Esophagus squamous epithelium (tissue), 5 donors: ENCODE measurements at places on chromosomes 11 and 22.

DNA sequence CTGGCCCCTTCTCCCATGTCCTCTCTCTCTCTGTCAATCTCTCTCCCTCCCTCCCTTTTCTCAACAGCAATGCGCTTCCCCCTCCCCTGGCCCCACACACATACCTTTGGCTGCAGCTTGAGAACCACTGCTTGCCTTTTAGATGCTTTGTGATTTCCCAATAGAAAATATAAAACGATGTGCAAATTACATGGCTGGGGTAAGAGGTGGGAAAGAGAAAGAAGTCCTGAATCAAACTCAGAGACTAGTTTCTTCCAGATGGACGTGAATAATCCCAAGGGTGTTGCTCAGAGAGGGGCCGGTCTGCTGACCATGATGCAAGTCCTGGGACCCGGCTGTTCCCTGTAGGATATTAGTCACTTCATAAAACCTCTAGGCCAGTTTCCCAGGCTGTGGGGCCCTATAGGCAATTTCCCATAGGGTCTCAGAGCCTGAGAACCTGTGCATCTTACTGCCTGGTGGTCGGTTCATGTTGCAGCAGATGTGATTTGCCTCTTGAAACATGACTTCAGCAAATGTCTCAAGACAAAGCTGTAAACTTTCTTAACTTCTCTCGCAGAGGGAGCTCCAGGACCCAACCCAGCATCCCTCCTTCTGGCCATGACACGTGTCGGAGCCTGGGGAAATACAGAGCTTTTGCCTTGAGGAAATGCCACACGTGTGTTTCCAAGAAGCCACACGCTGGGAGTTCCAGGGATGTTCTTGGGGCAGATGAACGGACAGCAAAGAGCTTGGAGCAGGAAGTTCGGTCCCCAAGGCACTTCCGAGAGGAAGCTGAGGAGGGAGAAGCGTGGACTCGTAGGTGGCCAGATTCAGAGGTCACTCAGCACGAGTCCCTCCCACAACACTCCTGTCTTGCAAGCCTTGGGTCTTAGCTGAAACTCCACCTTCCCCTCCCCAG lies 34.5 kb upstream of the ETS1 start:
- H3K36me3 ChIP-seq = no peaks in the 10 kb centered on the region
- no peak for DNase-seq
- H3K4me1 ChIP-seq = no peaks in the 10 kb centered on the region
- no peaks in the 10 kb centered on the region for H3K27me3 ChIP-seq
- no peak overlapping the region for H3K27ac ChIP-seq
- H3K4me3 ChIP-seq = no peak overlapping the region

- H3K4me1 ChIP-seq = no peaks in the 10 kb centered on the region
- no peak overlapping the region for H3K27ac ChIP-seq
- DNase-seq = no peak
- H3K27me3 ChIP-seq = no peaks in the 10 kb centered on the region
- H3K4me3 ChIP-seq = no peak overlapping the region
Observed at GRCh38 chr11:22780952-22781593, 48.5 kb downstream of the SVIP start.

GRCh38 chr11:64230985-64231365 lies 627 bp downstream of the DNAJC4 start:
- H3K4me1 ChIP-seq = peaks cover 36% of the 10 kb centered on the region
- no peak for DNase-seq
- peak overlapping the region; percentile 97 for H3K27ac ChIP-seq
- no peaks in the 10 kb centered on the region for H3K36me3 ChIP-seq
- H3K27me3 ChIP-seq = no peaks in the 10 kb centered on the region

- DNase-seq = no peak
- H3K27ac ChIP-seq = no peak overlapping the region
- H3K4me1 ChIP-seq = peaks cover 6% of the 10 kb centered on the region
- no peak overlapping the region for H3K4me3 ChIP-seq
- H3K36me3 ChIP-seq = no peaks in the 10 kb centered on the region
Observed at GRCh38 chr22:40519284-40519947, 117.1 kb downstream of the MRTFA start.

DNA sequence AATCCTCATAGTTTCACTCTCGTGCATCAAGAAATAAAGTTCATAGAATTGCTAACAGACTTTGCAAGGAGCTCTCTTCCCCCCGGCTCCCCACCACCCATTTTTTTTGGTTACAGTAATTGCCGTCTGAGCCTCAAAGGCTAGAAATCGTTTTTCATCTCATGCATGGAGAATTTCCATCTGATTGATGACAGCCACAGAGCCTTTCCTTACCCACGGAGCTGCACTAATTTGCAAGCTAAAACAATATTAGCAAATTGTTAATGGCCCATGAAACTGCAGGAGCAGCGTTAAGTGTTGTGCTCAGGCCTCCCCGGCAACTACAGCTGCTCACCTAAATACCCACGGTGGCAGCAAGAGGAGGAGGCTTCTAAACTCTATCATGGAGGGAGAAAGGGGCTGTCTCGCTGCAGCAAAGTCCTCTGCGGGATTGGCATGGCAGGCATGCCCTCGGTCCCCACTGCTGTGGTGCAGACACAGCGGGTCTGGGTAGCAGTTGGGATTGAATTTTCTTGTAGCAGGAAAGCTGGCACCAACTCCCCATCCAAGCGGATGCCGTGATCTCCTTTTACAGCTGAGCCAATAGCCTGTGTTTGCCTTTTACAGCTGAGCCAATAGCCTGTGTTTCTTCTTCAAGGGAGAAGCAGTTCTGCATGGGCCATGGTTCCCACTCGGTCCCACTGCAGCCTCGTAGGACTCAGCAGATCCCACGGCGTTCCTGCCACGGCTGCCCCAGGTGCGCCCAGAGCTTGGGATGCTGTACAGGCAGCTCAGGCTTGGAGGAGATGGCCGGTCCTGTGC lies 412.3 kb downstream of the BRD1 start:
- no peak overlapping the region for H3K4me3 ChIP-seq

DNA sequence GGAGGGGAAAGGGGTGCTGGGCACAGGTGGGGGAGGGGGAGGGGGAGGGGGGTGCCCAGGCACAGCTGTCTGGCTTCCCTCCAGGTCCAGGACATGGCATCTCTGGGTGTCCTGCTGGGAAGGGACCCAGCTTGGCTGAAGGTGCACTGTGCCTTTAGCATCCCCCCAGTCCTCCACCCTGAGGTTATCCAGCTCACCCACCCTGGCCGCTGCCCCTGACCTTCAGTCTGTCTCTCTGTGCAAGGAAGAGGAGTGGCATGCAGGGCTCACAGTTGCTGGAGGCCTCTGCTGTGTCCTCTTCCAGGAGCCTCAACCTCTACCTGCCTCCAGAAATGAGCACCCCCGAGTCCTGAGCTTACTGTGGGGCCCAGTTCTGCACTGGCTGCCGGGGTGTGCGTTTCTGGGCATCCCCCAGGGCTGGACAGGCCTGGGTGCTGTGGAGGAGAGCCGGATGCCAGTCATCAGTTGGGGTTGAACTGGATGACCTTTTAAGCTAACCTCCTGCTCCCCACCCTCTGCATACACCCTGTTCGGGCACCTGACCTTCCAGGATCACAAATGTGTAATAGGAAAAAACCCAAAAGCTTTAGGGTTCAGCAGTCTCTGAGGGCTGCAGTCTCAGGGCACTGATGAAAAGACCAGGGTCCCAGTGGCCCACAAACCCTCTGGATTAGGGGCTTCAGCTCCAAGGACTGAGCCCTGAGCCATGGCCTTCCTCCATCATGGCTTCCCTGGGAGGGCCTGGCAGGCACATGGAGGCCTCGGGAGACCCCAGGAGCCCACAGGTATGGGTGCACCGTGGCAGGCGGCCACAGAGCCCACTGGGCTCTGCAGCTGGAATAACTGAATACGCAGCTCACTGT lies 9.6 kb upstream of the CTSD start:
- H3K4me3 ChIP-seq = no peak overlapping the region
- no peaks in the 10 kb centered on the region for H3K36me3 ChIP-seq
- H3K27ac ChIP-seq = peak overlapping the region; percentile 76

DNA sequence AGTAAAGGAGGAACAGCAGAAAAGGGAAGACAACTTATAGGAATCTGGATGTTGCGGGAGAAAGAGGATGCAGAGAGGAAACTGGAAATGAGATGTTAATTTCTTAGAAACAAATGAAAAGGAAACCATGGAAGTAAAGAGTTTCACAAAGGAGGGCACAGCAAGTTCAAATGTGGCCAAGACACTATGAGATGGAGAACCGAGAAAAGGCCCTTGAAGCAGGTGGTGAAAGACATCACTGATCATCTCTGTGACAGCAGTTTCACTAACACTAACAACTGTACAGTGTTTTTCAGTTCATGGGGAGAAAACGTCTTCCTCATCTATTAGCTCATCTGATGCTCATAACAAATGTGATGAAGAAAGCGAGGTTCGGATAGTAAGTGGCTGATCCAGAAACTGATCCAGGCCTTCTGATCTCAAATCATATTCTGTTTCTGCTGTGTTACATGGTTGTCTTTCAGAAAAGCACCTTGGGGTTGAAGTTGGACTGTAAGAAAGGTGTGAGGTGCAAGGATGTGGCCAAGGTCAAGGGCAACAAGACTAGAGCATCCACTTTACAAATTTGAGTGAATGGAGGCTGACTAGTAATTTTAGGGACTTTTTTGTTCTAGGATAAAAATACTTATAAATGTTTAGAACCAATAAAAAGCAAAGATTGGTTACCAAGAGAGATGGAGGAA lies 492.1 kb upstream of the CADM1 start:
- H3K4me3 ChIP-seq = no peak overlapping the region
- H3K36me3 ChIP-seq = no peaks in the 10 kb centered on the region
- H3K4me1 ChIP-seq = no peaks in the 10 kb centered on the region
- DNase-seq = no peak
- no peak overlapping the region for H3K27ac ChIP-seq
- H3K27me3 ChIP-seq = no peaks in the 10 kb centered on the region

DNA sequence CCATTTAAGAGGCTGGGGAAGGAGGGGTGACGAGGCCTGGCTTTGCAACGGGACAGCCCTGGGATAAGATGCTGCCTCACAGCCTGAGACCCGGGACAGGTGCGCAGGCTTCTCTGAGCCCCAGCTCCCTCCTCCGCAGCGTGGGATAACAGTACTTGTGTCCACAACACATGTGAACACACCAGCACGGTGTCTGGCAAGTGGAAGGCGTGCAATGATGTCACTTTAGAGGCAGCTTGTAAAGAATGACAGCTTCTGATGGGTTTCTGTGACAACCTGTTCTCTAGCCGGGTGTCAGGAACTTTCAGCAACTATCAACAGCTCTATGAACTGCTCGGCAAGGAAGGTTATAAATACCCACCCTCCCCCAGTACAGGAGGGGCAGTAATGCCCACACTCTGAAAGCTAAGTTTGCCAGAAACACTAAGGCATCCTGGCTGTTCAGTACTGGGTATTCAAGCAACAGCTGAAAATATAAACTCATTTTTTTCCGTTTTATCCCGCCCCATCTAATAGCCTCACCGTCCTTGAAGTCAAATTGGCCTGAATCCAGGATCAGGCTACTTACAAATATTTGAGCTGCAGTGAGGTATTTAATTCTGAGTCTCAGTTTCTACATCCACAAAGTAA lies 59.7 kb downstream of the MYH9 start:
- H3K27me3 ChIP-seq = no peaks in the 10 kb centered on the region
- no peak overlapping the region for H3K4me3 ChIP-seq
- no peak for DNase-seq
- H3K4me1 ChIP-seq = peaks cover 100% of the 10 kb centered on the region
- H3K27ac ChIP-seq = peak overlapping the region; percentile 100
- peaks cover 24% of the 10 kb centered on the region for H3K36me3 ChIP-seq

GRCh38 chr11:105705786-105706530 lies 96.1 kb downstream of the GRIA4 start:
- H3K4me3 ChIP-seq = no peak overlapping the region
- H3K27me3 ChIP-seq = no peaks in the 10 kb centered on the region
- DNase-seq = no peak

DNA sequence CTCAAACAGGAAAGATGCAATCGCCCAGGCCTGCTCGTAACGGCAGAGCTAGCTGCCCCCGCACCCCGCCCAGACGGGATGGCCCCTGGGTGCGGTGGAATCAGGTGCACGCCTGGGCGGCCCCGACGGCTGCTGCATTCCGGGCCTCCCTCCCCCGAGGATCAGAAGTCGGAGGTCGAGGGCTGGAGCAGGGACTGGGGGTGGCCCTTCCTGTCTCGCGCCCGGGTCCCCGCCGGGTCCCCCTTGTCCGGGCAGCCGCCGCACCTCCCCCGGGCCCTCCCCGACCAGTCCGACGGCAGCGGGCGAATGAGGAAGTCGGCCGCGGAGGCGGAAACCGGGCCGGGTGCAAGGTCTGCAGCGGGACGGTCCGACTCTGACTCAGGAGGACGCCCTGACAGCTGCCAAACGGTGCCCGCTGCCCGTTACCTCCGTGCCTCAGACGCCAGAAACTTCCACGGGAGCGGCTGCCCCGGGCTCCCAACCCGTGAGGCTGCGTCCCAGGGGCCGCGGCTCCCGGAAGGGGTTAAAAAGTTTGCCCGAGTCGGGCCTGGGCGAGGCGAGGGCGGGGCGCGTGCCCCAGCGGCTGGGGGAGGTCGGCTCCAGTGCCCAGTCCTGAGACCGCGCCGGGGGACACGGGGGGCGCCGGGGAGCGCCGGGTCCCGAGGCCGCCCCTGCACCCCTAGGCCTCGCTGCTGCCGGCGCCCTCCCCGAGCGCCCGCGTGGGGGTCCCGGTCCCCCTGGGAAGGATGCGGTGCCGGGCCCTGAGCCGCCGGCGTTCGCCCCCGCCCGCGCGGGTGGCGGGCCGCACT lies 663 bp downstream of the MYH9 start:
- H3K4me3 ChIP-seq = peak overlapping the region; percentile 99
- H3K4me1 ChIP-seq = peaks cover 34% of the 10 kb centered on the region
- no peak for DNase-seq
- peak overlapping the region; percentile 100 for H3K27ac ChIP-seq

DNA sequence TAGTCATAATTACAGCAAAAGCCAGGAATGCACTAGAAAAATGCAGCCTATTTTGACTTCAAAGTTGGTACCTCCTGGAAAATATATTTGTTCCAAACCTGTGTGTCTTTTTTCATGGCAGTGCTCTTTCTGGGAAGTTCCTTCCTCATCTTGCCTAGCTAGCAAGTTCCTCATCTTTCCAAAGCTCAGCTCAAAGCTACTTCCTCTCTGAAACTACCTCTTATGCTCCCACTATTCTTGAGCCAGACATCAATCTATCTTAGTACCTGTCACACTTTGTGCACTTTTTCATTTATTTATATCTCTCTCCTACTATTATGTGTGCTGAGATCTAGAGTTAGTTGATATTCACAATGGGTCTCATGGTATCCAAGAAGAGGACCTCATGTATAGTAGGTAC lies 191.6 kb upstream of the CCDC90B start:
- no peaks in the 10 kb centered on the region for H3K4me1 ChIP-seq
- H3K27ac ChIP-seq = no peak overlapping the region
- H3K27me3 ChIP-seq = no peaks in the 10 kb centered on the region
- H3K4me3 ChIP-seq = no peak overlapping the region
- H3K36me3 ChIP-seq = no peaks in the 10 kb centered on the region
